A549 treated with CpdA at 1 μM for 4 hours (cell line): ENCODE measurements at places on chromosomes 12 and 14. TPM values are rescaled to one million over a fixed set of nuclear protein-coding genes. Genes with fewer than 3 reads are reported as not detected.

Gene VRTN
- total RNA-seq: not detected in 5 replicates

Gene BDKRB2
- 3.4 to 7.0 TPM (median 6.2 TPM) in 5 replicates for total RNA-seq

Gene CACNA1C
- 0.03 to 0.09 TPM (median 0.08 TPM) in 4 of 5 replicates, not detected in the other for total RNA-seq

Gene CRY1
- 20.8 to 29.8 TPM (median 23.5 TPM) in 5 replicates for total RNA-seq

Gene PLEKHG7
- total RNA-seq: 0.02 TPM in 1 of 5 replicates, not detected in the others

Gene OAS3
- 23.3 to 29.8 TPM (median 28.1 TPM) in 5 replicates for total RNA-seq
